ENCODE measurements at places on chromosomes 3 and 15.

- no peak for DNase-seq
Measured at GRCh38 chr3:135018149-135018923, 223.3 kb downstream of the EPHB1 start.

- no peak for DNase-seq
Measured at GRCh38 chr15:67186688-67187087, 67.8 kb downstream of the AAGAB start.

- DNase-seq: no peak
Measured at GRCh38 chr3:99915906-99916432, 98.3 kb downstream of the CMSS1 start.

DNA sequence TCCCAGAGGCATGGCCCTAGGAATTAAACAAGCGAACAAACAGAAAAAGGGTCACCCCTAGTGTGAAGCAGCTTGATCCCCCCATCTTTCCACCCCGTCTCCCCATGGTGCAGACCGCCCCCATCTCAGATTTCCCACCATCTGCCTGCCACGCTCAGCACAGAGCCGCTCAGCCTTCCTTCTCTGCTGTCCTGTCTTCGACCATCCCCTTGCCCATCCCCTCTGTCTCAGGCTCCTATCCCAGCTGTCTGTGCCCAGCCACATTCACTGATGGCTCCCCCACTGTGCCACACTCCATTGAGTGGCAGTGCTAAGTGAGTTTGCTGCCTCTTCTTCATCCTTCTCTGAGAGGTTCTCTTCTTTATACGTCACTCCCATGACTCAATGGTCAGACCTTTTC is 11.7 kb upstream of the BTBD1 start:
- DNase-seq: no peak

GRCh38 chr3:111601810-111602209 is 6.7 kb upstream of the ZBED2 start:
- no peak for DNase-seq

- no peak for DNase-seq
Measured at GRCh38 chr3:148998297-148998696, 7.0 kb downstream of the GYG1 start.

GRCh38 chr3:53817809-53818208 is 28.4 kb downstream of the CHDH start:
- DNase-seq: no peak

DNA sequence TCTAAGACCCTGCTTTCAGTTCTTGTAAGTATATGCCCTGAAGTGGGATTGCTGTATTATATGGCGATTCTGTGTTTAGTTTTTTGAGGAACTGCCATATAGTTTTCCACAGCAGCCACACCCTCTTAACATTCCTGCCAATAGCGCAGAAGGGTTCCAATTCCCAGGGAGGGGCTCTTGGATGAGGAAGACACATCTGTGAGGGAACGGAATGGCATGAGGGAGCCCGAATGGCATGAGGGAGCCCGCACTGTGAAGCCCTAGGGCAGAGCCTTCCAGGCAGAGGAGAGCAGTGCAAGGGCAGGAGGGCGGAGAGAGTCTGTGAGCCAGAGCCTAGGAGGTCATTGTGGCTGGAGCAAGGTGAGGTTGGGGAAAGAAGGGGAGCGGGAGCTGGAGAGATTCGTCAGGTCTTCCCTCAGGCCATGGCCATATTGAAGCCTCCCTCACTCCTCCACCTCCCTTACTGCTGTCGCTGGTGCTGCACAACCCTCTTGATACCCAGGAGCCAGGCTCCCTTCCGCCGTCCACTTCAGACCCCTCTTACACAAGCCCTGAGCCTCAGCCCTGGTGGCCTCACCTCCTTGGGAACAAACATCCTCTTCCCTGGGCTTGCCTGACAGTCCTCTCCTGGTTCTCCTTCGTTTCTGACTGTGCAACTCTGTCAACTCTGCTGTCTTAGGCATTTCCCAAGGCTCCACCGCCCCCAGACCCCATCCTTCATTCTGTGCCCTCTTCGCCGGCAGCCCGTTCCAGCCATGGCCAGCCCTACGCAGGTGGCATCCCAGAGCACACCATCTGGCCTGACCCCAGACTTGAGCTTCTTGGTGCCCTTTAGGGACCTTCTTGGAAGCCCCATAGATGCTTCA is 51.4 kb downstream of the FGD5 start:
- no peak for DNase-seq

- DNase-seq: peak; percentile 25
Measured at GRCh38 chr3:134231131-134231530, 19.5 kb downstream of the RYK start.
